ENCODE measurements at places on chromosomes 3 and 15.
A peak's percentile ranks its signal among the peaks of the same experiment; 100 is the strongest.

GRCh38 chr15:33448151-33448550 is 137.4 kb downstream of the RYR3 start:
- H3K36me3 ChIP-seq: no peaks in the 10 kb centered on the region
- no peaks in the 10 kb centered on the region for H3K4me1 ChIP-seq
- H3K27ac ChIP-seq: no peak overlapping the region
- H3K27me3 ChIP-seq: peaks cover 7% of the 10 kb centered on the region

DNA sequence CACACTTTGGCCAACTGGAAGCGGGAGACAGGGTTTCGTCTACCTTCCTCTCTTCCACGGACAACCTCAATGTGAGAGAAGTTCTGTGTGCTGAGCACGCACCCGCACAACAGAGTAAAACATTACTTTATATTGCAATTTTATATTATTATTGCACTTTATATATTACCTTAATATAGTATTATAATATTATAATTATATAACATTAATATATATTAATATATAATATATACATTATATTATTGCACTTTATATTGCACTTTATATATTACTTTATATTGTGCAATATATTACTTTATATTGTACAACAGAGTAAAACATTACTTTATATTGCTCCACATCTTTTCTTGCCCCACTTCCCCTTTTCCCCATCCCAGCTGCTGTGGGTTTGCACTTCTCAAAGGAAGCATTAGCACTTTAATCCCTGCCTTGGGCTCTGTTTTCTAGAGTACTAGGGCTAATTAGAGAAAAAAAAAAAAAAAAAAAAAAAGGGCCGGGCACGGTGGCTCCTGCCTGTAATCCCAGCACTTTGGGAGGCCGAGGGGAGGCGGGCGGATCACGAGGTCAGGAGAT is 76.4 kb upstream of the SLC4A7 start:
- H3K27ac ChIP-seq: no peak overlapping the region
- no peaks in the 10 kb centered on the region for H3K4me1 ChIP-seq
- H3K4me3 ChIP-seq: no peak overlapping the region
- no peaks in the 10 kb centered on the region for H3K36me3 ChIP-seq
- H3K27me3 ChIP-seq: no peaks in the 10 kb centered on the region

GRCh38 chr15:36911322-36911944 is 188.9 kb downstream of the MEIS2 start:
- H3K27ac ChIP-seq: no peak overlapping the region
- DNase-seq: no peak
- H3K4me1 ChIP-seq: no peaks in the 10 kb centered on the region
- no peaks in the 10 kb centered on the region for H3K27me3 ChIP-seq
- no peaks in the 10 kb centered on the region for H3K36me3 ChIP-seq

DNA sequence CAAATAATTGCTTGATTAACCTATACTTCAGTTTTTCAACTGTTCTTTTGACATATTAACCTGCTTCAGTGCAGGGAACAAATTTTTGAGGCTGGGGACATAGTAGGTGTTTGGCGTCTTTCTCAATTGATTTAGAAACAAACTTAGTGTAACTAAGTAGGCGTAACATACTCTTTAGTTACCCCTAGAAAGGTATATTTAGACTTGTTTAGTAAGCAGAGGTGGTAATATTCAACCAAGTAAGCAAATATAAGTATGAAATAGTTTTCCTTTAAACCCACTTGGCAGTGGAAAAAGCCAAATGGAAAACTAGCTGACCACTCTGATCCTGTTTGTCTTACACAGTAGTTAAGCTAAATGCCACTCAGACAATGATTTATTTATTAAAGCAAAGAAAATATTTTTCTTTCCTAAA is 113.2 kb downstream of the MBNL1 start:
- H3K27ac ChIP-seq: peak overlapping the region; percentile 60
- H3K27me3 ChIP-seq: no peaks in the 10 kb centered on the region
- peaks cover 77% of the 10 kb centered on the region for H3K4me1 ChIP-seq
- peaks cover 12% of the 10 kb centered on the region for H3K36me3 ChIP-seq
- peak overlapping the region; percentile 63 for H3K4me3 ChIP-seq

GRCh38 chr3:12655701-12656100 is 8.2 kb downstream of the RAF1 start:
- no peak overlapping the region for H3K27ac ChIP-seq
- peaks cover 3% of the 10 kb centered on the region for H3K36me3 ChIP-seq
- H3K4me1 ChIP-seq: peaks cover 39% of the 10 kb centered on the region
- no peaks in the 10 kb centered on the region for H3K27me3 ChIP-seq
- H3K4me3 ChIP-seq: no peak overlapping the region

DNA sequence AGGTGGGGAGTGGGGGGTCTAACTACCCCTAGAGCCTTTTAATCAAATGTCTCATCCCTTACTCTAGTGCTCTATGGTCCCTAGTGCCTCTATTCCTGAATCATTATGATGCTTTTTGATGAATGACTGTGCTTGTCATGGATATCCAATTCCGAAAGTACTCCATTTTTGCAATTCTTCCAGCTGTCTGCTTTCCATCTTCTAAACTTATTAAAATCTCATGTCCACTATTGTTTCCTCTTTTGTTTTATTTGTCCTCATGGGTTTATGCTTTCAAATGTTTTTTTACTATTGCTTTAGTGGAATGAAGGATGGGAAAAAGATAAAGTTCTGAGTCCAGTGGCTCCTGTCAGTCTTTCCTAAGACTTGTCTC is 77.2 kb upstream of the KCNMB2 start:
- H3K36me3 ChIP-seq: no peaks in the 10 kb centered on the region
- no peak overlapping the region for H3K4me3 ChIP-seq
- H3K27ac ChIP-seq: no peak overlapping the region
- H3K4me1 ChIP-seq: no peaks in the 10 kb centered on the region

- no peak for DNase-seq
- H3K36me3 ChIP-seq: no peaks in the 10 kb centered on the region
- H3K27me3 ChIP-seq: no peaks in the 10 kb centered on the region
- no peak overlapping the region for H3K27ac ChIP-seq
- no peaks in the 10 kb centered on the region for H3K4me1 ChIP-seq
- no peak overlapping the region for H3K4me3 ChIP-seq
Observed at GRCh38 chr3:116391296-116392201, 53.7 kb downstream of the LSAMP start.
